Cortex of kidney (tissue), 1 donor: ENCODE measurements at places on chromosomes 1 and 21.

GRCh38 chr1:2806591-2806990 lies 5.1 kb upstream of the TTC34 start:
- DNase-seq = no peak

GRCh38 chr1:16109571-16109970 lies 36.1 kb upstream of the FAM131C start:
- DNase-seq = no peak

- no peak for DNase-seq
These were observed 39.4 kb upstream of the PTGFRN start for GRCh38 chr1:116870300-116870699.

DNA sequence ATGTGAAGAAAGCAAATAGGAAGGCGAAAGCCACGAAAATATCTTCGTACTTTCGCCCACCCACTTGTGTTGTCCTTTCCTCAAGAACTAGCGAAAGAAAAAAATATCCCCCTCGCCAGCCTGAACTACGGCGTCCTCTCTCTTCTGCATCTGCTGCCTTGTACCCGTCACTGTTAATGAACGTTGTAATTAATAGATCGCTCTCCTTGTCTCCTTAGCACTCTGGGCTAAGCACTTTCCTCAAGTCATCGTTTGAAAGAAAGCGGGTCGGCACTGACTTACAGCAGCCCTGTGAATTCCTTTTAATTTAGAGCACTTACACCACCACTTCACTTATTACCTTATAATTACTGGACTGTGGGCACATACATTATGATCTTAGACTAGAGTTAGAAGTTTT lies 44.1 kb downstream of the ESRRG start:
- DNase-seq = no peak

GRCh38 chr1:204112876-204113730 lies 38.7 kb downstream of the ETNK2 start:
- DNase-seq = no peak

DNA sequence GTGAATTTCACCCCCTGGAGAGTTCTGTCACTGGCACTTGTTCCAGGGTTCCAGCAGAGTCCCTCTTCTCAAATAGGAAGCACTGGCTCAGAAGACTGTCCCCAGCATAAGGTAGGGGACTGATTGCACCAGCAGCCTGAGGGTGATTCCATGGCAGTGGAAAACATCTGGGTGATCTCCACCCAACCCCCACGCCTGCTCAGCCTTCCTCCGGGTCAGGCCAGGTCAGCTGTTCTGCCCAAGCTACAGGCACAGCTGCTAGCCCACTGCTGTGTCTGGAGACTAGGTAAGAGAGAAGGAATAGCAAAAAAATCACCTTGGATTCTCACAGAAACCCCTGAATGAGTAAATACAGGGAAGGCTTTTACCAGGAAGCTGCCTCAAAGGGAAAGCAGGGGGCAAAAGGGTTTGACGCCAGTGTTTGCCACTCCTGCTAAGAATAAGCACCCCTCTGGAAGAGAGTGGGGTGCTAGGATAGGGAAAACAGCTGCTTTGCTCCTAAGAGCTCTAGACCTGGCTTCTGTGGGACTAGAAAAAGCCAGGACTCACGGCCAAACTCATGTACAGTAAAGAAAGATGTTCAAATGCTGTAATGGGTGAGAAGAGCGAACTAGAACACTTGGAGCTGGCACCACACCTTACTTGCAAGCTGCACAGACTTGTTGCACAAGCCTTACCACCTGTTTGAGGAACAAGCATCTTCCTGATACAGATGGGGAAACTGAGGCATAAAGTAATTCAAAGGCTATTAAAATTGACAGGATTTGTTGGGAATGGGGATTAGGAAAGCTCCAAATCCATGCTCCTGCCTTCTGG lies 1.0 kb upstream of the DENND2D start:
- no peak for DNase-seq

GRCh38 chr1:38059635-38060250 lies 13.2 kb upstream of the POU3F1 start:
- no peak for DNase-seq
